Posterior cingulate gyrus (tissue), 11 donors: ENCODE measurements at places on chromosomes 5 and 9.

DNA sequence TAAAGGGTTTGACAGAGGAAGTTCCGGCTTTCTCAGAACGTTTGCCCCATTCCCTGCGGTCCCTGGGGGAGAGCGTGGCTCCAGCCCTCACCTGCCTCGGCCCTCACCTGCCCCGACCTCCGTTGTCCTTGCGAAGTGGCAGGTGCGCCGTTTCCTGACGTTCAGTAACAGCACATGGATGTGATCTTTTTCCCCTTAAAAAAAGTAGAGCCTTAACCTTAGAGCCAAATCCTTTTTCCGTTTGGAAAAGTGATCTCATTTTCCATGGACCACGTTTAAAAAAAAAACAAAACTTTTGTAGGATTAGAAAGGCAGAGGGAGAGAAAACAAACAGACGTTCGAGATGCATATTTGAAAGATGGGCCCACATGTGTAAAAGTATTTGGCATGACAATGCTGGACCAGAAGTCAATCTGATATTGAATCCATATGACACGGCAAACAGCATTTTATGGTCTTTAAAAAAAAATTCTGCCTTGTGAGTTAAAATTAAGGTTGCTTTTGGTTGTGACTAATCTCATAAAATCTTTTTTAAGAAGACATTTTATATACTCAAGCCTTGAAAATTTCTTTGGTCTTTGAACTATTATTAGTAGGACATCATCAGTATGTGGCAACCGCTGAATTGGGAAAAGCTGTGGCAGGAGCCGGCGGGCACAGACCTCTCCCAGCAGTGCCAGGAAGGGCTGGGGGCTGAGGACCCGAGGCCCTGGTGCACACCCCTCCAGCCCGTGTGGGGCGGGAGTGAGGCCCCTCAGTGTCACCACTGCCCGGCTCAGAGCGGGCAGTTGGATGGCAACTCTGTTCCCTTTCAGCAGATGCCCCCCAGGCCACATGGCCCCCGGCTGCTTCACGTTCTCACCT, 42.5 kb upstream of the EXOC3 start:
- DNase-seq, result no peak

GRCh38 chr5:35543408-35543807, 74.3 kb upstream of the SPEF2 start:
- DNase-seq, result no peak

DNA sequence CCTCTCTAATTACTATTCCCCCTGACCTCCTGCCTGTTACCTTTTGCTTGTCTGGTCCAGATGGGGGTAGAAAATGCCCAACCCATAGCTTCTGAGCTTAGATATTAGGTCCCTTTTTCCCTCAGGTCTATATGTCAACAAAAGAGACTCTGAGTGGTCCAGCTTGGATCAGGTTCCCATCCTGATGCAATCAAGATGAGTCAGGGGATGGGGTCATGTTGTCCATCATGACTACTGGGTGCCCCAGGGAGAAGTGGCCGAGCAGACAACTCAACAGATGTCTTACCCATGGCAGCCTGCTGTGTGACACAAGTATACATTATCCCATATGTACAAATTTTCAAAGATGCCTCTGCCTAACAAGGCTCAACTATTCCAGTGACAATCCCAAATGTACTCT, 9.1 kb upstream of the ANKH start:
- no peak for DNase-seq

GRCh38 chr5:128304088-128304487, 220.5 kb downstream of the SLC12A2 start:
- DNase-seq, result no peak

DNA sequence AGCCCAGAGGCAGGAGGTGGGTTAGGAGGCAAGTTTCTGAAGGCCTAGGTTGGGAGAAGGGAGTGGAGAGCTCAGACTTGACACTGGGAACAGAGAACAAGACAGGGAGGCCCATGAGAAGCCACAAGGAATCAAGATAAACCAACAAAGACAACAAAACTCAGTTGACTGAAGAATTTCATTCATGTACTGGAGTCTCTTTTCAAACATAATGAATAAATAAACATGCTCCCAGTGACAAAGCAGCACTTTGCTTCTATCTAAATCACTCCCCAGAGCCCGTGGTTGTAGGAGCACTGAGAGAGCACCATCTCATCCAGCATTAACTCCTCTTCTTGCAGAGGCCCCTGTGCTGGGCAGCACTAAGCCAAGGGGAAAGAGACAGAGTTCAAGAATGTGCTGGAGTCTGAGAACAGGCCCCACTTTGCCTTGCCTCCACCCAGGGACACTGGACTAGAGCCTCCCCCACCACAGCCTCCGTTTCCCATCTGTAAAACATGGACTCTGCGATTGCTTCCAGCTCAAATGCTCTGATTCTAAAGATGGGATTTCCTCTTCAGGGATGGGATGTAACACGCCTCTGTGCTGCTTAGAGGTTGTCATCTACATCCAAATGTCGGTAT, 282.0 kb downstream of the SPOCK1 start:
- no peak for DNase-seq

DNA sequence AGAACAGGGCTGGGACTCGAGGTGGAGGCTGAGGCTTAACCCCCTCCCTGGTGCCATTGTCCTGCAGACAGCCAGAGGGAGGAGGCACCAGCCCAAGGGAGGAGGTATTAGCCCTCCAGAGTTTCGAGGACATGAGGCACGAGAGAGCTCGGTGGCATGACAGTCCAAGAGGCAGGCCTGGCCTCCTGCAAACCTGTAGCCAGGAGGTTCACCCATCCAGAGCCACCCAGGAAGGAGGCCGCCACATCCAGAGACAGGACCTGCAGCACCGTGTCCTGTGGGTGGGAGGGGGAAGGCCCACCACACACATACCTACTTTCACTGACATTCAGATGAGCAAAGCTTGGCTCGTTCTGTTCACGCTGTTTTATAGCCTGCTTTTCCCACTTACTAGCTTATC, 75.2 kb upstream of the ADAMTS2 start:
- DNase-seq, result no peak

DNA sequence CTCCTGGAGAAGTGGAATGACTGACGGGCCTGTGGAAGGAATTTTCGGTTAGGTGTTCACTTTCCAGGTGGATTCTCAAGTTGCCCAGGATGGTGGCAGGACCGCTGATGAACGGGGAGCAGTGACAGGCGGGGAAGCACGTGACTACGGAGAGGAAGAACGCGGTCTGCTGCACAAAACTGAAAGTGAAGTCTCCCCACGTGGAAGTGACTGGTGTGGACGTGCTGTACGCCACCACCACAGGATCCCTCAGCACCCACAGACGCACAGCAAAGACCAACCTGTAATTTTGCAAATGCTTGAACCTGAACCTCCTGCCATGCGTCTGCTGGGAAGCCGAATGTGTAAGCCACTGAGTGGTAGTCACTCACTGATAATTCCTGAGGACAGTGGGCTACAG, 51.4 kb downstream of the RNF130 start:
- DNase-seq, result no peak

DNA sequence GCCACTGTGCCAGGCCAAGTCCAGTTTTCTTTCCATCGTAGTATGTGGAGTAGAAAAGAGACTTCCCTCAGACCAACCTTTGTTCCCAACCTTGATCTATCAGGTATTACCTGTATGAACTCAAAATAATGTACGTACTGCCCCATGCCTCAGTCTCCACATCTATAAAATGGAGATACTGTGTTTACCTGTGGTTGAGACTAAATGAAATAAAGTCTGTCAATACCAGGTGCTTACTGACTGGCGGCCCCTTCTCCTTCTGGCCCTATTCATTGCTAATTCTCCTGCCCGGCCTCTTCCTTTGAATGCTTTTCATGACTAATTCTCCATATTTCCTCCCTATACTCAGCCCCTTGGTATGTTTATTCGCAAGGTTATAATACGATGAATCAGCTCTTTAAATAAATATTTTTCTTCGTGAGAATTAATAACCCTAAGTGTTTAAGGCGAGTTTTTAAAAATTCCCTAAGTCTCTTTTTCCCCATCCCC, 89.6 kb upstream of the BASP1 start:
- DNase-seq, result no peak

DNA sequence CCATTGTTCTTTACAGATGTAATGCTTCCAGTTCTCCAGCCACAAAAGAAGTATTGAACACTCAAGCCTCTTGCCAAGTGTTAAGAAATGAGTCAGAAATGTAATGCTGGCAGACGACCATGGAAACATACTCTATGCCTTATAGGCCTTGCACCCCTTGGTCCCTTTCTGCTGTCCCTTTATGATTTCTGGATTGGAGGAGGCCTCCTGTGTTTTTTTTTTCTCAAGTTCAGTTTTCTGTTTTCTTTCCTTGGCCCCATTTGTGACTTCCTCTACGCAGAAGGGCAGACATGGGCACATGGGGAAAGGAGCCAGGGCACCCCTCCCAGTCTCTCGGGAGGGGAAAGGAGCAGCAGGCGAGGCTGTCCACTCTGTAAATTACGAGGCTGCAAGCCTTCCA, 53.4 kb downstream of the SNX18 start:
- no peak for DNase-seq

DNA sequence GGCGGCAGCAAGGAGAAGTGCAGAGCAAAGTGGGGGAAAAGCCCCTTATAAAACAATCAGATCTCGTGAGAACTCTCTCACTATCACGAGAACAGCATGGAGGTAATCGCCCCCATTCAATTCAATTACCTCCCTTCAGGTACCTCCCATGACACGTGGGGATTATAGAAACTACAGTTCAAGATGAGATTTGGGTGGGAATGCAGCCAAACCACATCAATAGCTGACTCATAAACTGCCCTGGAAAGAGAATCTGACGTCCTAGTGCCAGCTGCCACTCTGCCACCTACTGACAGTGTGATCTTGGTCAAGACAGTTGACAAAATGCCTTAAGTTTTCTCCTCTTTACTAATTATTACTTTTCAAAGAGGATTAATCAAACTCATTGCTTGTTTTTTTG, 128.3 kb downstream of the GPBP1 start:
- DNase-seq, result no peak

DNA sequence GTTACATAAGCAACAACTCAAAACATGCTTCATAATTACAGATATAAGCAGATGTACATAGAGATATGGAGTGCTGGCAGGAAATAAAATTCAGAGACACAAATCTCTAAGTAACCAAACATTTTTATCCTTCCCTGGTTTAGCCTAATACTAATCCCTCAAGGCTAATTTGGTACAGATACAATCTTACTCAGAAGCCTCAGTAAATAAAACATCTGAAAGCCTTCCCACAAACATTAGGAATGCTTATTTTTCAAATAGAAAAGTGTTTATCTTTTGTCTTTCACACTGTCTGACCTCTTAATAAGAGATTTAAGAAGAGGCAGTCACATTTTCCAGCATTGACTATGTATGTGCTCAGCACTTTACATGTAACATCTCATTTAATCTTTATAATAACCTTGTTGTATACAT, 399.4 kb downstream of the ARRDC3 start:
- DNase-seq, result no peak

GRCh38 chr9:136031094-136031493, 64.0 kb downstream of the NACC2 start:
- no peak for DNase-seq

DNA sequence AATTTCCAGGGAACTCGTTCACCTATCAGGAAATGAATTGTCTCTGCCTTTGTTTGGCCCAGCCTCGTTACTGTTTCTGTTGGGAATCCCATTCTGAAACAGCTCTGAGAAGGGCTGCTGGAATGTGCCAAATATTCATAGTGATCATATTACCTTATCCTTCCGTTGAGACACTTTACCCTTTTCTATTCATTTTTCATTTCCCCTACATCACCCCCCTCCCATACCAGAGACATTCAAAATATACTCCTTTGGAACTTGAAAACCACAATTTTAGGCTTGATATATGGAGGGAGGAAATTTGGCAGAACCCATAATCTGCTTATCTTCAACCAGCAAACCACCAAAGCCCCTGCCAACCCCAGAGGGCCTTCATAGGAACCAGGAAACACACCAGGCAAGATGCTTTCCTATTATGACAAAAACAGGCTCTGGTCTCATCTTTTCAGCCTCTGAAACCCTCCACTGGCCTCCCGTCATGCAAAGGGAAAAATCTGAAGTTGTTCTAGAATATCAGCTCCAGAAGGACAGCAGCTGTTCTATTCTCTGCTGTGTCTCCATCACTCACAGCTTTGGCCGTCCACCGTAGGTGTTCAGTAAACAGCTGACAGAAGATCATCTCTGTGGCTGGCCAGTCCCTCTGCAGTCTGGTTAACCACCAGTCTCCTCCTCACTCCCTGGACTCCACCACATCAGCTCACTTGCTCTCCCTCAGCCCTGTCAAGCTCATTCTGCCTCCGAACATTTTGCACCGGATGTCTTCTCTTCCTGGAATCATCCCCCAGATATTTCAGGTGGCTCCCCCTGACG, 217.2 kb upstream of the WWC1 start:
- DNase-seq, result no peak

GRCh38 chr9:90839183-90839728, 37.6 kb downstream of the SYK start:
- no peak for DNase-seq

DNA sequence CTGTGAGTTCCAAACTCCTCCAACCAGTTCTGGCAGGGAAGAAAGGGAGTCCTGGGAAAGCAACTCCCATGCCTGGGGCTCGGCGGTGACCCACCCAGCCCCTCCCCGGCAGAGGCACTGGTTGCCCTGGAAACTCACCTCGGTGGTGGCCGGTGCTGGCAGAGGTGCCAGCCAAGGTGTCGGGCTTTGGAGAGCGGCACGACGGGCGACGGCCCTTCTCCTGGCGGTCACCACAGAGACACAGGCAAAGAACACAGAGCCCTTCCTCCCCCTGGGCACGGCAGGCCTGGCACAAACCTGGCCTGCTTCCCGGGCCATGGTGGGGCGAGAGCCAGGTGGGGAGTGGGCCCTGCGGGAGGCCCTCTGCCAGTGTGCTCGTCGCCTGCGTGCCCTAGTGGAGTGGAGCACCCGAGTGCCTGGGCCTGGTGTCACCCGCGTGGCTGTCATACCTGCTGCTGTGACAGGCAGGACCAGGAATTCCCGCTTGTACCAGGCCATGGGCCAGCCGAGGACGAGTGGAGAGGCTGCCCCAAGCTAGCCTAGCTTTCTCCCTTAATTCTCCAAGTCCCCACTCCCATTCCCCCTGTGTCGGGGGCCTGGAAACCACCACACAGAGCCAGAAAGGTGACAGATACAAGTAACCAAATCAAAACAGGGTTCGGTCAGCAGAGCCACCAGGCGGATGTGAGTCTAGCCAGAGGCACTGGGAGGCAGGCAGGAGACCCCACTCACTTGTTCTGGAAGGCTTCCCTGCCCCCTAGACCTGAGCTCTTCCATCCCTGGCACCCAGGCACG, 8.2 kb upstream of the RALGDS start:
- DNase-seq, result no peak

GRCh38 chr9:87464110-87464991, 33.3 kb upstream of the DAPK1 start:
- no peak for DNase-seq
